Nephron progenitor cell (in vitro differentiated cells): ENCODE measurements at places on chromosomes 5 and 9.
A peak's percentile ranks its signal among the peaks of the same experiment; 100 is the strongest.

DNA sequence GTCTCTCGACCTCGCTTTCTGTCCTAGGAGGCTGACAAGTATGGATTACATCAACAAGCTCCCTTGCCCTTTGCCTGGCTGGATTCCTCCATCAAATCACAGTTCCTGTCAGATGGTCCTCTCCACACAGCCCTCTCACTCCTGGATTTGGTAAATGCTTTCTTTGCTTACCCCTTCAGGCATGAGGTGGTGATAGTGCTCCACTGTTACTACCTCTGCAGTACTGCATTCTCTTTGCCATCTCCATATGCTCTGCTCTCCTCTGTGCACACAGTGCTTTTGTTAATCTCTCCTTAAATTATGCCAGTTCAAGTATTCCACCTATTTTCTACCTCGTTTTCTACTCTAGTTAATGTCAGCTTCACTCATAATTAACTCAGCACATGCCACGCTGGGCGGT lies 279.2 kb downstream of the DMAC1 start:
- no peak for DNase-seq

DNA sequence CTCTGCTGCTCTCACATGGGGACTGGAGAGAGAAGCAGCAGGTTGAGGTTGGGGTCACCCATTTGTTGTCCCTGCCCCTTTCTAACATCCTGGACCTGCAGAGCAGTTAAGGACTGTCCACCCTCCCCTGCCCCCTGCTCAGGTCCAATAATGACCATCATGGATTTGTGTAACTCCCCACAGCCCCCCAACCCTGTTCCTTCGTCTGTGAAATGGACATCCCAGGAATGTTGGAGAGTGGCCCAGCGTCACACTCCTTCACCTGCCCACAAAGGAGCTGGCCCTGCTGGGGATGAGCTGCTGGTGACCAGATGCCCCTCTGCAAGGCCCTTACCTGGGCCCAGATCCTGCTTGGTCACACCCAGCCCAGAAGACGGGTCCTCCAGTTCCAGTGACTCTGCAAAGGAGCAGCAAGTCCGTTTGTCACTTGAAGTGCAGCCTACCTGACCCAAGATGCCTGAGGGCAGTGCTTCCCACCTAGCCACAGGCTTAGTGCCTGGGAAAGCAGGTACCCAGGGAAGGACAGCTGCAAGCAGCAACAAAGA lies 10.4 kb downstream of the CD74 start:
- DNase-seq = no peak

GRCh38 chr9:128469070-128469469 lies 13.3 kb downstream of the ODF2 start:
- DNase-seq = no peak

GRCh38 chr9:107810461-107810961 lies 320.9 kb upstream of the KLF4 start:
- DNase-seq = no peak

DNA sequence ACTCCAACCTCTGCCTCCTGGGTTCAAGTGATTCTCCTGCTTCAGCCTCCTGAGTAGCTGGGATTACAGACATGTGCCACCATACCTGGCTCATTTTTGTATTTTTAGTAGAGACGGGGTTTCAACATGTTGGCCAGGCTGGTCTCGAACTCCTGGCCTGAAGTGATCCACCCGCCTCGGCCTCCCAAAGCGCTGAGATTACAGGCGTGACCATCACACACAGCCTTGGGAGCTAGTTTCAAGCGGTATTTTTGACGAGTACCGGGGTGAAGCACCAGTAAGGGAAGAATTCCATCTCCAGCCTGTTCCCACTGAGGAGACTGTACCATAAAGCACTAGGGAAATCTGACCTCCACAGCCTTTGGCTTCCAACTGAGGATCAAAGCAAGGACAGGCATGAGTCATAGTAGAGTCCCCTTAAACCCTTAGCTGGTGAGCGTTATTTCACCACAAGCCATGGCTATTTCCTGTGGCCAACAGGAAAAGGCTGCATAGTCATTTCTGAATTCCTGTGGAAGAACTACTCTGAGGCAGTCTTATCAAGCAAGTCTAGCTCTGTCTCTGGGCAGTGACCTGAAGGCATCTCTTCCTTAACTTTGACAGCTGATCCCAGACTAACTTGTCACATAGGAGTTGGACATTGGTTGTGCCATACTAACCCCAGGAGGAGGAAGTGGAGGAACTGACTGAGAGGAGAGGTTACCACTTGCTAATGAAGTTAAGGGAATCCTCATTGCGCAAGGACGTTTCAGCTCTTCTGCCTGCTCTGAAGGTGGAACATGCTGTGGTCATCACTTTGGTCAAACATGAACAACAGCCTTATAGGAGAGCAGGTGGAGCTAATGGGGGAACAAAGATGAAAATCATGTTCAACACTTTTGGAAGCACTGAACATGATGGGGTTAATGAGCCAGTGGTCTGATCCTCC lies 85.8 kb upstream of the DMRT1 start:
- DNase-seq = no peak

GRCh38 chr5:118506217-118506852 lies 482.0 kb downstream of the DTWD2 start:
- DNase-seq = no peak

- no peak for DNase-seq
These were observed 219.9 kb upstream of the GAS1 start for GRCh38 chr9:87167161-87167560.

GRCh38 chr5:180810959-180811622 lies 8.5 kb upstream of the MGAT1 start:
- no peak for DNase-seq

- no peak for DNase-seq
These were observed 63.6 kb upstream of the JAK2 start for GRCh38 chr9:4921449-4921848.

DNA sequence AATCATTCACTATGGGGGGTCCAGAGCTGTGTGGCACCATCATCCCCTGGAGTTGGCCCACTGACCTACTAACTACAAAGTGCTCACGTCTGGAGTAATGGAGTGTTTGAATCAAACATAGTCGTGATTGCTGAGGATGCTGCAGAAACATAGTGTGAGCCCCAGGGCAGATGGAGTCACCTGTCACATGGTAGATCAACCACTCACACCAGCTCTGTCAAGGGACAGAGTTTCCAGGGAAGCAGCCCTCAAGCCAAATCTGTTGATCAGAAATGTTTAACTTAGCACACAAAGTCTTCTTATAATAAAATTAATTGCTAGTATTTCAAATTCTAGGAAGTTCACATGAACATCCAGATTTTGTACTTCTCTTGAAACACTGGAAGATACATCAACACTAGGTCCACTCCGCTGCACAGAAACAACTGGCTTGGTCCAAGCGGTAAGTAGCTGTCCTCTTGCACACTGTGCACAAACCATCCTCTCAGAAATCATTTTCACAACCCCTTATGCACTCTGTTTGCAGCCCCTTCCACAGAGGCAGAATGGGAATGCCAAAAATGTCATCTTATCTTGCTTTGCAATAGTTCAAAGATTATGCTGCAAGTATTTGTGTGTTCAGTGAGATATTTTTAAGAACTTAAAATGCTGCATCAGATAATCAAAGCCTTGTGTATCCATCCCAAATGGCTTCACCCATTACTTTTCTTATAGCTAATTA lies 191.0 kb downstream of the EPB41L4A start:
- no peak for DNase-seq

GRCh38 chr5:170327168-170327567 lies 29.6 kb upstream of the LCP2 start:
- no peak for DNase-seq

DNA sequence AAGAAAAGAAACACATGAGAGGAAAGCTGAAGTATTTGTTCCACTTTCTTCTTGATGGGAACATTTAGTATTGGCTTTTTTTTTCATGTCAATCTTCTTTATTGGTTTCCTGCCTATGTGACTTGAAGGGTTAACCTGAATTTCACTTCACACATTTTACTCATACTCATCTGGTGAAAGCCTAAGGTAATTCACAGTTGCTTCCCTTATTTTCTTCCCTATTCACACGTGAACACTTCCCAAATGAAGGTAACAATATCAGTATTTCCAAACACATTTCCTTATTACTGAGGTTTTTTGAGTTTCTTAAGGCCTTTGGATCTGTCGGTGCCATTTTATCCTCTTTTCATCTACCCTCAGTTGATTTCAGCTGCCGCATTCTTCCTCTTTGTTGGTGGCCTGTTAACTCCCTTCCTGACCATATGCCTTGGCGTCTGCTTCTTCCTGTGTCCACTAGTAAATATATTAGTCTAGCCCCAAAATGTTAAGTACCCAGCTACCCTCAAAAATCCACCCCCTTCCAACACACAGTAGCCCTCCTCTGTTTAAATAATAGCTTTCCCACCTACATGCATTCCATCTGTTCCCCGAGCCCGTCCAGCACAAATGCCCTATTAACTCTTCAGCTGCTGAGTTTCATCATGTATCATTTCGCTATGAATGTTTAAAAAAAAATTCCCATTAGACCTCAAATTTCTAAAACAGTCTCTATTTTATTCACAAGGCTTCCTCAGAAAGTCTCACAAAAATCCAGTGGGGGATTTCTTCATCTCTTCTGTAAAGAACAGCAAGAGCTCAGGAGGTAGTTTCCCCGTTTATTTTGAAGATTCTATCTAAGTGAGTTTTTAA lies 97.3 kb downstream of the USP20 start:
- DNase-seq = no peak

GRCh38 chr5:123094237-123094918 lies 5.3 kb downstream of the PRDM6 start:
- DNase-seq = no peak

DNA sequence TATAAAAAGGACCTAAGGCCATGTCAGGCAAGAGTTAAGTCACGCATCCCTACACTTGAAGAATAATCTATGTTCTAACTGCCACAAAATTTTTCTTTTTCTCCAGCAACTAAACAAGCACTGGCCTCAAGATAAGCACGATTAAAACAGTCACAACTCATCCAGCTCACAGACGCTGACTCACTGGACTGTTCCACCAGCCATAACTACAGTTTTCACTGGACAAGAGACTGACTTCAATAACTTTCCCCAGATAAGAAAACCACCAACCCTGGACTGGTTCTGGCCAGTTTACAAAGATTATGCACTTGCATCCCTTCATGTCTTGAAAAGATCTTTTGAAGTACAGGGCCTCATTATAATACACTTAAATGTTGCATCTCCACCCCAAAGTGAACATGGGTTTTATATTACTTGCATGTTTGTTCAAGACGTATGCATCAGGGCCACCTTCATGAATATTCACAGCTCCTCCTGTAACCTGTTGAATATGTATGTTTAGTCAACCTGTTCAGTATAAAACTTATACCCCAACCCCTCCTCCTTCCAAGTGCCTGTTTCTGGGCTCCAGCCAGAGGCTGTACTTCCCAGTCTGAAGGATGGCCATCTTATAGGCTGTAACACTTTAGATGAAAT lies 129.3 kb upstream of the EPB41L4A start:
- DNase-seq = no peak

DNA sequence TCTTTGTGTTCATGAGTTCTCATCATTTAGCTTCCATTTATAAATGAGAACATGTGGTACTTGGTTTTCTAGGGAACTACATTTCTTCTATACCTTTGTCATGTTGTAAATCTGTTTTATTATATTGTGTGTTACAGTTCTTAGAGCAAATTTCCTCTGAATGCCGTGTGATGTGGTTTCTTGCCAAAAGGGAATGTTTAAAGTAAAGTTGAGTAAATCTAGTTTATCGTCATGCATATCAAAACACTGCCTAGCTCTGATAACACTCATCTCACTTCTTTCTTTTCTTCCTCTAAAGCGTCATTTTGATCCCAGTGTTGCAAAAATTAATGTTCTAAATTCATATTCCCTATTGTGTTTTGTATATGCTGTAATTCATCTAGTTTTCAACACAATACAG lies 295.4 kb upstream of the HAPLN1 start:
- no peak for DNase-seq

- DNase-seq = peak; percentile 77
These were observed 57.9 kb downstream of the DIAPH1 start for GRCh38 chr5:141560725-141561483.

DNA sequence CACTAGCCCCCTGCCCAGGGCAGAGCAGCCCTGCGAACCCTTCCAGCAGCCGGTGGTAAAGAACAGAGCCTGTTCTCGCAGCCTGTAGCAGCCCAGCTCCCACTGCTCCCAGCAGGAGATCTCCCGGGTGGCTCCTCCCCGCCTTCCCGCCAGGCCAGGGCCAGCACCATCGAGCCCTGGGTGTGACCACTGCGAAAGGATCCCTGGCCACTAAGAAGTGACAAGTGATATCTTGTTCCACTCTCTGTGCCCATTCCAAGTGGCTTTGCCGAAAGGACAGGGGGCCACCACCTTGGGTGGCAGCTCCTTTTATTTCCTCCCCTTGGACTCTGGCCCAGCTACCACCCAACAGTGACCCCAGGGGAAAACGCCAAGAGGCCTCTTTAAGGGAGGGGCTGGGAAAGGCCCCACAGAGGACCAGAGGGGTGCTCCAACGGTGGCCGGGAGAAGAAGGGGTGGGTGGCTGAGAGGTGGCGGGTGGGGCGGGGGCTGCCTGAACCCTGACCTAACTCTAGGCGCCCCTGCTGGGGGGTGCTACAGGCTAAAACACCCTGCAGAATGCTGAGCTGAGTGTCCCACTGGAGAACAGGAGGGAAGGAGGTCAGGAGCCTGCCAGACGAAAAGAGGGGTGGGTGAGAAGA lies 1.6 kb downstream of the NACC2 start:
- peak; percentile 41 for DNase-seq

DNA sequence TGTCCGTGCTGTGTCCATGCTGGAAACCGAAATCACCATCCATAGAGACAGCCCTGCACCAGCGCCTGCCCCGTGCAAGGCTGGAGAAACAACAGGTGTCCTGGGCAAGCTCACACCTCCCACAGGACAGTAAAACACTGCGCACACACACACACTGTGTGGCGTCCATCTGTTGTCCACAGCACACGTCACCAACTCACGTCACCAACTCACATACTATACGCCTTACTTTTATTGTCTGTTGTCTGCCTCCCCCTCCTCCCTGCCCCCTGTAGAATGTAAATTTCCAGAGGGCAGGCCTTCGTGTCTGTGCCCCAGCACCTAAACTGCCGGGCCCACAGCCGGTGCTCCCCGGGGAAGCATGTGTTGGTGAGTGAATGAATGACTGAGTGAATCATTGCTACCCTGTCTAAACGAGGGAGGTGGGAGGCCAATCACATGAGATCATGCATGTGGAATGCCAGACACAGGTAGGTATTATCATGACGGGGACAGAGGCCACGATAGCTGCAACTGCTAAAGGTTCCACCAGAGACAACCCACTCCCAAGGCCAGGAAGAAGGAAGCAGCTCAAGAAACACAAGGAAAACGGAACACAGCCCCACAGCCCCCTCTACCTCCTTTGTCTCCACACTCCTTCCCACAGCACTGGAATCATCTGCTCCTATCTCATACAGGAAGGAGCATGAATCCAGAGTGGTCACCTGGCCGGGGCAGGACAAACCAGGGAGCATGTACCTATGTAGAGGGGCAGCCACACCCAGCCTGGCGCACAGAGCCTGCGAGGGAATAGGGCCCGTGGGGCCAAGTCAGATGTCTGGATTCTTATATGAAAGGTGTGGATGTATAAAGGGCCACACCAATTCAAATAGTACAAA lies 41.9 kb downstream of the STK10 start:
- DNase-seq = no peak

GRCh38 chr5:39353717-39354399 lies 10.4 kb downstream of the C9 start:
- no peak for DNase-seq

DNA sequence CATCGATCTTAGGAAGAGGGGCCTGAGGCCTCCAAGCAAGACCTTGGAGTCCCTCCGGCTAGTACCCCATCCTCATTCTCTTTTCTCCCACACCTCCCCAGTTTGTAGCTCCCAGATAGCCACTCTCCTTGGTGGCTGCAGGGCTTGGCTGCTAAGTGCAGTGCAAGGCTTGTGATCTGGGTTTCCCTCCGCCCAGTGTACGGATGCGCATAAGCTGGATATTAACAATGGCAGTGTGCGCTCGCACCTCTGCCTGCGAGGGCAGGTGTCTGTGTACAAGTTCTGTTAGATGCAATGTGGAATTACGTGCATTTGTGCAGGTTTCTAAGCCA lies 71.0 kb upstream of the TBCA start:
- DNase-seq = no peak
